GM23338 (cell line): ENCODE measurements at places on chromosomes 6 and 20. TPM values are rescaled to one million over a fixed set of nuclear protein-coding genes. Genes with fewer than 3 reads are reported as not detected.

GRCh38 chr6:127177030-127177922 is 58.8 kb downstream of the RSPO3 start:
- no peak for DNase-seq
- no peak overlapping the region for H3K4me3 ChIP-seq

The GOPC gene
- total RNA-seq: 24.9 and 26.4 TPM in 2 replicates

DNA sequence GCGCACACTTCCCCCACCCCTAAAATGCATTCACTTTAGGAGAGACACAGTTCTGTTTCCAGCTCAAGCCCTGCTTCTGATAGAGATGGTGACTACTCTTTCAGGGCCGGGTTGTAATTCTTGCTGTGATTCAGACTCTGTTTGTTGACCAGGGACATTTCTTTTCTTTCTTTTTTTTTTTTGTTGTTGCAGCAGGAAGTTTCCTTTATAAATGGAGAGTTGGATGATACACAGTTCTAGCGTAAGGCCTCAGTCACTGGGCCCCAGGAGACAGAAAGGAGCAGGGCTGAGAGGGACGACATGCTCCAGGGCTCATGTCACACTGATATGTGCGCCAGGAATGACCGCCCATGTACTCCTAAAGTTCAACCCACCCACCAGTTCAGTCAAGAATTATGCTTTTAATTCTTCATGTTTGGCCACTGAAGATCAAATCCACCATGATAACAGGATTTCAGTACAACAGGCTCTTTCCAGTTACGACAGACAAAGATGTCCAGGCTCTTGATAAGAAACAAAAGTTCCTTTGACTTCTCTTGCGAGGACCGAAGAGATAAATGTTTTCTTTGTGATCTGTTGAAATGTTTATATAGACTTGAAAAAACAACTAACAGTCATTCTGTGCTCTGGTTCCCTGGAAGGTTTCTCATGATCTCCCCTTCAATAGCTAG is 142.5 kb downstream of the CD164 start:
- H3K27ac ChIP-seq: no peak overlapping the region
- peaks cover 9% of the 10 kb centered on the region for H3K4me1 ChIP-seq
- no peak for DNase-seq
- no peaks in the 10 kb centered on the region for H3K27me3 ChIP-seq

The MAPK14 gene
- total RNA-seq: 33.8 and 44.5 TPM in 2 replicates

DNA sequence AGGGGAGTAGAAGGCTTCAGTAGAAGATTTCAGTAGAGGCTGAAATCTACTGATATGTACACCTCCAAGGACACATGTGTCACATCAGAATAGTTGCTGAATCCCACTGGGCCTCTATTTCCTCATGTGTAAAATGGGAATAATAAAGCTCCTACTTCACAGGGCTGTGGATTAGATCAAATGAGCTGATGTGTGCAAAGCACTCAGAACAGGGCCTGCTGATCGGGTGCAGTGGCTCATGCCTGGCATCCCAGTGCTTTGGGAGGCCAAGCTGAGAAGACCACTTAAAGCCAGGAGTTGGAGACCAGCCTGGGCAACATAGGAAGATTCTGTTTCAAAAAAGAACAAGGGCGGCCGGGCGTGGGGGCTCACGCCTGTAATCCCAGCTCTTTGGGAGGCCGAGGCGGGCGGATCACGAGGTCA is 8.1 kb upstream of the AP5S1 start:
- no peaks in the 10 kb centered on the region for H3K36me3 ChIP-seq
- no peak overlapping the region for H3K27ac ChIP-seq
- H3K27me3 ChIP-seq: no peaks in the 10 kb centered on the region
- peaks cover 22% of the 10 kb centered on the region for H3K4me1 ChIP-seq

The LIN28B gene
- total RNA-seq: 96.4 and 99.2 TPM in 2 replicates

- H3K36me3 ChIP-seq: no peaks in the 10 kb centered on the region
- peaks cover 6% of the 10 kb centered on the region; the same call in 1 of the 2 replicates for H3K4me1 ChIP-seq
- H3K27me3 ChIP-seq: no peaks in the 10 kb centered on the region
- no peak for DNase-seq
- H3K4me3 ChIP-seq: no peak overlapping the region
Observed at GRCh38 chr20:45266977-45267376, 12.6 kb upstream of the SLPI start.

The TRIM15 gene
- total RNA-seq: 0.23 and 1.0 TPM in 2 replicates
